ENCODE measurements at places on chromosomes 16 and 17. TPM values are rescaled to one million over a fixed set of nuclear protein-coding genes. Genes with fewer than 3 reads are reported as not detected.

- DNase-seq: peak; percentile 26
Observed at GRCh38 chr17:83179374-83179773, 100.0 kb downstream of the METRNL start.

DNA sequence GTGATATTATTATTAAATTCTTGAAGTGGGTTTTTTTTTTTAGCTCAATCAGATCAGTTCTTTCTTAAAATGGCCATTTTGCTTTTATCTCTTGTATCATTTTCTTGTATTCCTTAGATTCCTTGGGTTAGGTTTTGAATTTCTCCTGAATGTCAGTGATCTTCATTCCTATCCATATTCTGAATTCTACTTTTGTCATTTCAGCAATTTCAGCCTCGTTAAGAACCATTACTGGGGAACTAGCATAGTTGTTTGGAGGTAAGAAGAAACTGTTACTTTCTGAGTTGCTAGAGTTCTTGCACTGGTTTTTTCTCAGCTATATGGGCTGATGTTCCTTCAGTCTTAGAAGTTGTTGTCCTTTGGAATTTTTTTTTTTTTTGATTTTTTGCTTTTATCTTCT is 293.1 kb downstream of the MAP2K4 start:
- no peak for DNase-seq

- no peak for DNase-seq
Observed at GRCh38 chr16:11060842-11061241, 116.5 kb downstream of the CLEC16A start.

DNA sequence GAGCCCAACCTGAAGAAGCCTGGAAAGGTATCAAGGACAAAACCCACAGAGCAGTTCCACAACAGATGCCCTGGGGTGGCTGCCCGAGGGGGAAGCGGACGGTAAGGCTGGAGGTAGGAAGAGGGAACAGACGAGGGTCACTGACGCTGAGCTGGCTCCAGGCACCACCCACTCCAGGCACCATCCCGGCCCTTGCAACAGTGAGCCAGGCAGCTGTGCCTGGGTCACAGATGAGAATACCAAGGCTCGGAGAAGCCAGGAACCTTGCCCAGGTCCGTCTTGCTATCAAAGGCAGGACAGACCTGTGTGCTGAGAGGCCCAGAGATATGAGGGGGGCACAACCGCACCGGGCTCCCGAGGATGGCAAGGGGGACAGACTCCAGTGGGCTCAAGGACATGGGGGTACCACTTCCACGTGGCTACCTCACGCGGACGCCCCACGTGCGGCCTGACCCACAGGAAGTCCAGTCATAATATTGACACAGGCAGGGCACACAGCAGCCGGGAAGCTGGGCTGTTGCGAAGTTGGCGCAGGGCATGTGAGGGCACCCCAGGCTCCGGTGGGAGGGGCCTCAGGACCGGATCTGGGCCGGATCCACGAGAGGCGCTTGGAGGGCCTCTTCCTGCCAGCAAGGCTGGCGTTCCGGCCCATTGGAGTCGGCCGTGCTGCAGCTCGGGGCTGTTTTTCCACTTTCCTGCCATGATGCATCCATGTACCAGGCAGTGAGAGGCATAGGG is 29.9 kb downstream of the PEMT start:
- DNase-seq: peak; percentile 59

GRCh38 chr16:85571563-85571812 is 41.6 kb upstream of the GSE1 start:
- DNase-seq: no peak

LPO gene
- total RNA-seq: not detected

- no peak for DNase-seq
Observed at GRCh38 chr17:8555062-8555461, 75.5 kb downstream of the MYH10 start.

WFIKKN2 gene
- 0.07 TPM for total RNA-seq

DNA sequence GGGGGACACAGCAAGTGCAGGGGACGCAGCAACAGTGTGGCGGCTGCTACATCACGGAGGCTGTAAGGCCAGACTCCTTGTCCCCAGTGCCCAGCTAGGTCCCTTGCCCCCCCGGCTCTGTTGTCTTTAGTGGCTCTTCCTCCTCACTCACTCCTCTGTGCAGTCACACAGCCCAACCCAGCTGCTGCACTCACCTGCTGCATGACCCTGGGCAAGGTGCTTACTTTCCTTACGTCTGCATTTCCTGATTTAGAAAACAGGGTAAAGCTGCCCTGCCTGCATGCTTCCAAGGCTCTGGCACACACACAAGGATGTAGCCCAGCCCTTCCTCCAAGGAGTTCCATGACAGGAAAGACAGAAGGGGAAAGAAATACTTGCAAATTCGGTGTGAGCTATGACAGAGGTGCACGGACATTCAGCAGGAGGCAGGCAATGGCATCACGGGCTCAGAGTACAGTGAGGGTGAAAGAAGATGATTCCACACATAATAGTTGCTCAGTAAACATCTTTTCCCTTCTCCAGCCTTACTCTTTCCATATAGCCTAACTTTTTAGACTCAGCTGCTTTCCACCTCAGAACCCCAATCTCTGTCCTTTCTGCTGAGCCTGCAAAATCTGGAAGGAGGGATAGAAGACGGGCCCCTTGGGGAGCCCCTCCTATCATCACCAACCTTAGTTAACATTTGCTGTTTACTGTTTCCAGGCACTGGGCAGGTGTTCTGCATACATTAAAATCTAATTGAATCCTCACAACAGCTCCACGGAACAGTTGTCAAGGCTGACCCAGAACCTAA is 150.9 kb downstream of the MRM1 start:
- peak; percentile 56 for DNase-seq

ANKRD40CL gene
- total RNA-seq: 32.2 TPM

DNA sequence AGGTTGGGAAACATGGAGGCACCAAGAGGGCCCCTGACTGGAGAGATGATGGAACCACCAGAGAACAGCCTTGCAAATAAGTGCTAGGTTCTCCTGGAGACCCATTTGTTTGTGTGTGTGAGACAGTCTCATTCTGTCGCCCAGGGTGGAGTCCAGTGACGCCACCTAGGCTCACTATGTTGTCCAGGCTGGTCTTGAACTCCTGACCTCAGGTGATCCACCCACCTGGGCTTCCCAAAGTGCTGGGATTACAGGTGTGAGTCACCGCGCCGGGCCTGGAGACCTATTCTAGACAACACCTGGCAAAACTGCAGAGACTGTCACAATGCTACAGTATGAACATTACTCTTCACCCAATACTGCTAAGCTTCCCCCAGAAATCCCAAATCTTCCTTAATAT is 1.5 kb downstream of the NPLOC4 start:
- DNase-seq: no peak

GRCh38 chr17:44779211-44780025 is 20.6 kb downstream of the ADAM11 start:
- DNase-seq: peak; percentile 85

All from mucosa of descending colon (tissue), 3 donors.